ENCODE measurements at places on chromosomes 4 and X.

- no peak for DNase-seq
These were observed 229.2 kb upstream of the INTU start for GRCh38 chr4:127403471-127404084.

- DNase-seq = no peak
These were observed 335.2 kb downstream of the ADAM29 start for GRCh38 chr4:175253184-175253902.

DNA sequence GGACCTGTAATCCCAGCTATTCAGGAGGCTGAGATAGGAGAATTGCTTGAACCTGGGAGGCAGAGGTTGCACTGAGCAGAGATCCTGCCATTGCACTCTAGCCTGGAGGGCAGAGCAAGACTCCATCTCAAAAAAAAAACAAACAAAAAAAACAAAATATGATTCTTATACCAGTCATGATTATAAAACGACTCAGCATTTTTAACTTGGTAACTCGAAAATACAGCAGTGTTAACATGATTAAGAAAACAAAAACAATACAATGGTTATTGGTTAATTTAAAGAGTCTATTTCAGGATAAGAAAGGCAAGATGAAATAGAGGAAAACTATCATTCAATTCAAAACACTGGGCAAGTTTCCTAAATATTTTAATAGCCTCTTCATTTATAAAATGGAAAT, 865.3 kb downstream of the PCDH7 start:
- DNase-seq = no peak

GRCh38 chr4:98493296-98493695, 165.1 kb downstream of the TSPAN5 start:
- no peak for DNase-seq

DNA sequence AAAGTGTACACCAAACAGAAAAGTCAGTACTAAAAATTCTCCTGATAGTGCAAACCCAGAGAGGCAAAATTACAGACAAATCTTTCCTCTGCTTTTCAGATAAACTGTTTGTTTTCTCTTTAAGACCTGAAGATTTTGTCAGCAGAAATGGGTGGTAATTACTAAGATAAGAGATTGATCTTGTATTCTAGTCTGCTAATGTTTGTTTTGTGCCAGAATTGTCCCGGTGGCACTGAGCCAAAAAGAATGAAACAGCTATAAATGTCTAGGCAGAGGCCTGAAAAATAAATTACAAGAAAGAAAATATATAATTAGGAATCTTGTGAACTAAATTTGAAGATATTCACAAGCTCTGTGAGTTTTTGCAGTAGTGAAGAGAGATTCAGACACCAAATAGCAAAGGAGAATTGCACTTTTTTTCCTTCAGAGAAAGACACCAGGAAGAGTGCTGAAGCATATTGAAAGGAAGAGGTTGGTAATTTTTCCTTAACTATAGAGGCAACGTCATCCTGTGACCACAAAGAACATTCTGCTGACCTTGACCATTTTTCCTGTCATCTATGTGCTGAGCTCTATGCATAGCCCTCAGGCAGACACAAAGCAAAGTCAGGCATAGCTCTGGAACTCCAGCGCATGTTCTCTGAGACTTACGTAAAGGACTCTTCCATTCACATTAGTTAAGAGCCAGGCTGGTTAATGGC, 314.5 kb upstream of the RASGEF1B start:
- DNase-seq = no peak

GRCh38 chr4:87219632-87220093, 755 bp downstream of the KLHL8 start:
- no peak for DNase-seq

DNA sequence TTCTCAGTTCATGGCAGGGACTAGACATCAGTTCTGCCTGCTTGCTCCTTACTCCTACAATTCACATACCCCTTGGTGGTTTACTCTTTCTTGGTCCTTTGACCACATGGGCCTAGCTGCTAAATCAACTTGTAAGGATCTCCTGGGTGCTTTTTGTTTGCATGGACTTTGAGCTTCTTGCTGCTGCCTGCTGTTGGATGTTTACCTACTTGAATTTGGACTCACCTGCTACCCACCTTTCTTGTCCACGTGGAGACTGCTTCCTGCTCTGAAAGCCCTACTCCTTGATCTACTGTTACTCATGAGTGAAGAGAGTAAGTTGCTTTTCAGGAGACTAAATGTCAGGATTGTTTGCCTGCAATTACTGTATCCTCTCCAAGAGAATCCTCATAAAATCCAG, 15.2 kb upstream of the ARHGAP24 start:
- no peak for DNase-seq

GRCh38 chr4:80568891-80569290, 233.4 kb downstream of the CFAP299 start:
- DNase-seq = no peak

DNA sequence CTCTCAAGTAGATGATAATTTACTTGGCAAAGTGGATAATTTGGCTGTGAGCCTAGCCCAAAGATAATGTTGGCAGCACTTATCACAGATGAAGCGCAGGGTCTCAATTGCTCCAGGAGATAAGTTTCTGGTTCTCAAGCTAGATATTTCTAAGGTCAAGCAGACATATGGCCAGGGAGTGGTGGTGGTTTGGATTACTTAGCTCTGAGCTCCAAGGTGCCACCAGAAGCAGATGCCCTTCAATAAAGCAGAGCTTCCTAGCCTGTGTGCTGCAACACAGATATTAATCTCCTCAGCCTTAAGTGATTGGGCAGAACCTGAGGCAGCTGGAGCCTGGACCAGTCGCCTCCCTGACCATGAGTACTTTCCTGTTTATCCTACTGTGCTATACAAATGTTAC, 79.2 kb upstream of the NALF2 start:
- no peak for DNase-seq

DNA sequence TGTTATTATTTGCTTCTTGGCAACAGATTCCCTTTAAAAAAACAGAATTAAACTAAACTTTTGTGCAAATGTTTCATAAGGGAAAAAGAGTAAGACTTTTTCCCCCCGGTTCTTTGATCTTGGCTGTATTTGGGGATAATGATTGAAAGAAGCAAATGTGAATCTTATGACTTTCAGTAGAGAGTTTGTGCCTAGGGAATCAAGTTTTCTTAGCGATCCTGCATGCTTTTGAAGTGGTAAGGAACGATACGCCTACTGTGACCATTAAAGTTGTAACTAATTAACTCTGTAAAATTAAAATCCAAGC, 9.0 kb downstream of the ATP10D start:
- no peak for DNase-seq

- no peak for DNase-seq
These were observed 37.7 kb upstream of the ADAMTS3 start for GRCh38 chr4:72606751-72607150.

DNA sequence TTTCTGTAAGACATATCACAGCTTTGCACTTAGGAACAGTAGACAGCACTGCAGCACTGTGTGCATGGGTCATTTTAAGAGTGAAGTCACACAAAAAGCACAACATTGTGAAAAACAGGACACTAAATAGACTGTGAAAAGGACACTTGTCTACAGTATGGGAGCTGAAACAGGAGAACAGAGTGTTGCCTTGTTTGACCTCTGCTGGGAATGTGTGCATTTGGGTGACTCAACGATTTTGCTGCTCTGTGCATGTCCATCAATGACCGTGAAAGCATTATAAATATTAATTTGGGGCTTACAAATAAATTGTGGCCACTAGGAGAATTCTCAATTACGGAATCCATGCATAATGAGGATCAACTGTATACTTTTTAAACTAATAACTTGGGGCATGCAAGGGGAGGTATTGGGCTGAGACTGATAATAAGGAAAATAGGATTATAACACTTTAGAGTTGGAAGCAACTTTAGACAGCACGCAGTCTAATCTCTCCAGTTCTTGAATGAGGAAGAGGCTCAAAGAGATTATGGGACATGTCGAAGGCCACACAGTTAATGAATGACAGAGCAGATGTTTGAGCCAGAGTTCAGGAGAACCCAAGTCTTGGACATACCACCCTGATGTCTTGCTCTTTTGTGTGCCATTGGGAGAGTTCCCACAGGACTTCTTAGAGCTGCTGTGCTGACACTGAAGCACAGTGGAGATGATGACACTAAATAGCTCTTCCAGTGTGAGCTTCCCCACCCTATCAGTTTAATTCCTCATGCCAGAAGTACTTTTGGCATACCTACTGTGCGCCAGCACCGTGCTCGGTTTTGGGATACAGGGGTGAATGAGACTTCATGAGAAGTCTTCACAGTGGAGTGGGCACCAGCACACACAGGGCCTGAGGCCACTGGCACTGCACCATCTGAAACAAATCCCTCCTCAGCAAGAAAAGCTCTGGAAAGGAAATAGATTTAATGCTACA, 79.3 kb downstream of the FRAS1 start:
- no peak for DNase-seq

Data from left renal pelvis (tissue), 4 donors.